ENCODE measurements at places on chromosomes 7 and 10. TPM values are rescaled to one million over a fixed set of nuclear protein-coding genes. Genes with fewer than 3 reads are reported as not detected.

The UBE2H gene
- total RNA-seq, result 121 TPM

The ITGB8 gene
- total RNA-seq, result 4.8 TPM

The LIPJ gene
- not detected for total RNA-seq

The PGAM2 gene
- 967 TPM for total RNA-seq

The NKX6-2 gene
- not detected for total RNA-seq

The TLX1 gene
- total RNA-seq, result not detected

The PCGF6 gene
- 5.5 TPM for total RNA-seq

The VSTM2A gene
- not detected for total RNA-seq

The ELMO1 gene
- total RNA-seq, result 13.0 TPM

The ARID5B gene
- 12.9 TPM for total RNA-seq

The CLRN3 gene
- total RNA-seq, result not detected

The NKX1-2 gene
- not detected for total RNA-seq

The STEAP1 gene
- 1.5 TPM for total RNA-seq

The NRG3 gene
- 0.15 TPM for total RNA-seq

The CLCN1 gene
- not detected for total RNA-seq

The FAM237B gene
- total RNA-seq, result not detected

The VWDE gene
- total RNA-seq, result not detected

The KDM7A gene
- 10.3 TPM for total RNA-seq

The TACC2 gene
- 377 TPM for total RNA-seq

The SPDYE8 gene
- not detected for total RNA-seq

The HILPDA gene
- total RNA-seq, result 6.9 TPM

The CCDC3 gene
- total RNA-seq, result 2.4 TPM

The GNAT3 gene
- not detected for total RNA-seq

The KCND2 gene
- 0.07 TPM for total RNA-seq

The NPTX2 gene
- total RNA-seq, result 2.1 TPM

The PPP1R9A gene
- total RNA-seq, result 26.0 TPM

The CFAP43 gene
- total RNA-seq, result not detected

The LOXL4 gene
- 0.47 TPM for total RNA-seq

The MPP7 gene
- 15.3 TPM for total RNA-seq

The MKX gene
- 0.15 TPM for total RNA-seq

The CLDN12 gene
- 34.0 TPM for total RNA-seq

The LRRC18 gene
- total RNA-seq, result not detected

The GRID2IP gene
- total RNA-seq, result not detected

The MCM7 gene
- total RNA-seq, result 23.9 TPM

The TET1 gene
- 3.6 TPM for total RNA-seq

The ADAP1 gene
- total RNA-seq, result 10.2 TPM

The ASIC3 gene
- 8.6 TPM for total RNA-seq

The TAS2R41 gene
- not detected for total RNA-seq

The CYP3A7 gene
- not detected for total RNA-seq

The FGF8 gene
- total RNA-seq, result not detected

The OPN1SW gene
- total RNA-seq, result not detected

The CCSER2 gene
- 163 TPM for total RNA-seq

The HHEX gene
- total RNA-seq, result 2.7 TPM

The UTF1 gene
- total RNA-seq, result not detected

The IGFBP3 gene
- 46.0 TPM for total RNA-seq

The SPDYE5 gene
- total RNA-seq, result not detected

The LSM8 gene
- total RNA-seq, result 22.8 TPM

The PTPN12 gene
- total RNA-seq, result 44.8 TPM

The PRPS1L1 gene
- total RNA-seq, result not detected

The GNAI1 gene
- 13.7 TPM for total RNA-seq

The KCNMA1 gene
- 2.5 TPM for total RNA-seq

The CFAP58 gene
- 1.2 TPM for total RNA-seq

The OGA gene
- 79.8 TPM for total RNA-seq

The CARD11 gene
- total RNA-seq, result 0.37 TPM

The SEPHS1 gene
- total RNA-seq, result 27.8 TPM

The LLCFC1 gene
- not detected for total RNA-seq

Data from left ventricle myocardium superior (tissue), 1 donor.